ENCODE measurements at places on chromosomes 3 and 15.
A peak's percentile ranks its signal among the peaks of the same experiment; 100 is the strongest.

GRCh38 chr15:78993931-78994530 is 49.2 kb upstream of the CTSH start:
- H3K4me1 ChIP-seq = peaks cover 5% of the 10 kb centered on the region
- no peak for DNase-seq
- H3K4me3 ChIP-seq = no peak overlapping the region
- no peaks in the 10 kb centered on the region for H3K36me3 ChIP-seq

DNA sequence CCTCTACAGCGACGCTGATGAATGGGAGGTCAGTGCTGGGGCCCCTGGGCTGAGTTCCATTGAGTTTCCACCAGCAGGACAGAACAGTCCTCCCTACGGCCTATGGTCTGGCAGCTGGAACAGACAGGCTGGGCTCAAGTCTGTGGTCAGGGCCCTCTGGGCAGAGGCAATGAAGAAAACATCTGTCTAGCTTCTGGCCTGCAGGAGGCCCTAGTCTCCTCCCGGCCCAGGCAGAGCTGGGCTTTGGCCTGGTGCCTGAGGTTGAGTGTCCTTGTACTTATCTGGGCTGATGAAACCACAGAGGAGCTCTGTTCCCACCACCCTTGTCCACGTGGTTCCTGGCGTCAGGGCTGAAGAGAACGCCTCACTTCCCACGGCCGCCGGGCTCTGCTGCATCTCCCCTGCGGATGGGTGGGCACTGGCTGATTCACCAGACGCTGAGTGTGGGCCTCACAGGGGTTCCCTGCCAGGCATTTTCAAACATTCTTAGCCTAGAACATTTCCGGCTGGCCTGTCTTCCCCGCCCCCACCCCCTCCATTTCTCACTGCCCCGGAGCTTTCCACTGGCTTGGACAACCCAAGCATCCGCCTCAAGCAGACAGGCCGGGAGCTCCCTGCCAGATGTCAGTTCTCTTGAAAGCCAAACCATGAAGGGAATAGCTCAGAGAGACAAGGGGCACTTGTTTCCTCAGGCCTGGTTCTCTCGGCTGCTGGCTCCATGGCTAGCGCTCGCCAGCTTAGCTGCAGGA is 20.3 kb downstream of the PPCDC start:
- peaks cover 8% of the 10 kb centered on the region for H3K27me3 ChIP-seq
- H3K4me1 ChIP-seq = peaks cover 8% of the 10 kb centered on the region
- H3K36me3 ChIP-seq = no peaks in the 10 kb centered on the region
- no peak for DNase-seq
- H3K27ac ChIP-seq = no peak overlapping the region
- H3K4me3 ChIP-seq = no peak overlapping the region

GRCh38 chr15:70488002-70488605 is 275.3 kb downstream of the UACA start:
- no peak overlapping the region for H3K27ac ChIP-seq
- peak; percentile 82 for DNase-seq
- no peaks in the 10 kb centered on the region for H3K36me3 ChIP-seq
- peaks cover 7% of the 10 kb centered on the region for H3K4me1 ChIP-seq
- peaks cover 8% of the 10 kb centered on the region for H3K27me3 ChIP-seq

DNA sequence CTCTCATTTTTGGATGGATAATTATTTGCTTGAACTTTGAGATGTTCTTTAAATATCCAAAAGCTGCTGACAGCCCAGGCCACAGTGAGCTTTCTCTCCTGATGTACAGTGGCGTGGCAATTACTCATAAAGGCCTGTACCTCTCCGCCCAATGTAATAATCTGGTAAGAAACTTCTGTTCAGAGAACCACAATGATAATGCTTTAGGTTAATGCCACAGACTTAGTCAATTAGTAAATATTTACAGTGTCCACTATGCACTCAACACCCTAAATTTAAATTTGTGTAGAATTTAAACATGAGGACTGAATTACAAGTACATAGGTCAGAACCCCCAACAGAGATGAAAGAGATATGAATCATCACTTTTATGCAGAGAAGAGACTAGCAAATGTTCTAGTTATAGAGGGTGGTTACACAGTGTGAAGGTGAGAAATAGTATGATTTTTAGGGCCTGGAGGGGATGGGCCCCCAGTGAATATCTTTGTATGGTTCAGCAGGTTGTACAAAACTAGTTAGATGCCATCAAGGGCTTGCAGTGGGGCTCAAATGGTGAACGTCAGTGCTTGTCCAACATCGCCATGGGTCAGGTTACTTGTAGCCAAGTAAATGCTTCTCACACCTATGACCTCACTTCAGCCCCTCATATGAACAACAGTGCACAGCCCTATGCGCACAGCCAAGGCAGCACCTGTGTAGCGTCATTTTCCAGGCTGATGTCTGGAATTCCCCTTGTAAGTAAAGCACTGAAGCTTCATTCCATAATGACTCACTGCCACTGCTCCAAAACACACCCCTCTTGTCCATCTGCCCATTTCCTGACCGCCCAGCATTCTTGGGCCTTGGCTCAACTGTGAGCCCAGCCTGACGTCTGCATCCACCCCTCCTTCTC is 13.3 kb downstream of the ABHD2 start:
- no peak overlapping the region for H3K27ac ChIP-seq
- DNase-seq = no peak
- peaks cover 3% of the 10 kb centered on the region for H3K4me1 ChIP-seq
- H3K36me3 ChIP-seq = peaks cover 5% of the 10 kb centered on the region
- H3K4me3 ChIP-seq = no peak overlapping the region
- H3K27me3 ChIP-seq = no peaks in the 10 kb centered on the region

- no peaks in the 10 kb centered on the region for H3K27me3 ChIP-seq
- no peak overlapping the region for H3K27ac ChIP-seq
- H3K36me3 ChIP-seq = no peaks in the 10 kb centered on the region
- H3K4me1 ChIP-seq = no peaks in the 10 kb centered on the region
Measured at GRCh38 chr15:31125061-31125460, 23.5 kb upstream of the TRPM1 start.

GRCh38 chr15:76198456-76199105 is 112.7 kb downstream of the ETFA start:
- H3K4me1 ChIP-seq = peaks cover 14% of the 10 kb centered on the region
- peak overlapping the region; percentile 33 for H3K27ac ChIP-seq
- H3K27me3 ChIP-seq = peaks cover 8% of the 10 kb centered on the region
- H3K4me3 ChIP-seq = no peak overlapping the region
- H3K36me3 ChIP-seq = no peaks in the 10 kb centered on the region
- no peak for DNase-seq

DNA sequence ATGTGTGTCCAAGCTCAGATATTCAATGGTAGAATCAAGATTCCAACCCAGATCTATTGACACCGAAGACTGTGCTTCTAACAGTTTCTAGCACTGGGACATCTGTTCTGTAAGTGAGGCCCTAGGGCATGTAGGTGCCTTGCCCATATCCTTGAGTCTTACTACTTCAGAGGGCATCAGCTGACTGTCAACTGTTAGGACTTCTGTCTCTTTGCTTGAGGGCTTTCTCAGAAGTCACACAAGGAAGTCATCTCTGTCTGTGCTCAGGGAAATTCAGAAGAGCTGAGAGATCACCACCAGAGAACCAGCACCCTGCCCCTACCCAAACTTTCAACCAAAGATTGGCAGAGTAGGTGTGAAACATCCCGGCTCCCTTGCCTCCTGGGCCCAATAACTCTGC is 403.6 kb upstream of the PROK2 start:
- H3K4me3 ChIP-seq = no peak overlapping the region
- DNase-seq = no peak
- peaks cover 17% of the 10 kb centered on the region for H3K4me1 ChIP-seq
- no peak overlapping the region for H3K27ac ChIP-seq
- H3K27me3 ChIP-seq = peaks cover 6% of the 10 kb centered on the region

- H3K27ac ChIP-seq = peak within 1 kb of the TSS; percentile 99
- peaks cover 31% of the 10 kb centered on the region for H3K27me3 ChIP-seq
- DNase-seq = peak; percentile 50
- peak within 1 kb of the TSS; percentile 75 for H3K4me3 ChIP-seq
- no peaks in the 10 kb centered on the region for H3K36me3 ChIP-seq
Measured at GRCh38 chr3:48563382-48563918, at the start of gene UCN2. TSS of gene UCN2 (minus strand) at chr3:48563781. CDS start at chr3:48563124, 657 bp downstream.

- peak overlapping the region; percentile 96 for H3K27ac ChIP-seq
- peaks cover 54% of the 10 kb centered on the region for H3K4me1 ChIP-seq
- H3K36me3 ChIP-seq = peaks cover 5% of the 10 kb centered on the region
Measured at GRCh38 chr3:143332026-143332425, 212.5 kb downstream of the CHST2 start.

DNA sequence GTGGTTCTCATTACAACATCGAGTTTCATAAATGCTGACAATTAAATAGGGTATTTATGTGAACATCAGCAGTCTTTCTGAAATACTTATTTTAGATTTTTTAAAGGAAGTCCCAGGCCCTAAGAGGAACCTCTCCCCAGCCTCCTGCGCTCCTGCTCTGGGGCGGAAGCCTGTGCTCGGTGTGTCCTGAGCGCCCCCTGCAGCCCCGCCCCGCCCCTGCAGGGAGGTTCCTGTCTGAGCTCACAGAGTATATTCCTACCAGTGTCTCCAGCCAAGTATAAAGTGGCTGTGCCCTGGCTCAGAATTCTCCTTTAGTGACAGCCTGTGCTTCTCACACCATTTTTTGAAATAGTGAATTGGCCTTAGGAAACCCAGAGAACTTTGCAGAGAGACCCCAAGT is 567.9 kb downstream of the GOLGA6L6 start:
- no peaks in the 10 kb centered on the region for H3K4me1 ChIP-seq
- no peak for DNase-seq
- H3K36me3 ChIP-seq = no peaks in the 10 kb centered on the region
- no peak overlapping the region for H3K4me3 ChIP-seq
- no peak overlapping the region for H3K27ac ChIP-seq

- no peaks in the 10 kb centered on the region for H3K27me3 ChIP-seq
- DNase-seq = no peak
- no peak overlapping the region for H3K4me3 ChIP-seq
- peaks cover 14% of the 10 kb centered on the region for H3K4me1 ChIP-seq
- H3K27ac ChIP-seq = no peak overlapping the region
- H3K36me3 ChIP-seq = no peaks in the 10 kb centered on the region
Measured at GRCh38 chr3:155391551-155391958, 98.1 kb upstream of the STRIT1 start.

DNA sequence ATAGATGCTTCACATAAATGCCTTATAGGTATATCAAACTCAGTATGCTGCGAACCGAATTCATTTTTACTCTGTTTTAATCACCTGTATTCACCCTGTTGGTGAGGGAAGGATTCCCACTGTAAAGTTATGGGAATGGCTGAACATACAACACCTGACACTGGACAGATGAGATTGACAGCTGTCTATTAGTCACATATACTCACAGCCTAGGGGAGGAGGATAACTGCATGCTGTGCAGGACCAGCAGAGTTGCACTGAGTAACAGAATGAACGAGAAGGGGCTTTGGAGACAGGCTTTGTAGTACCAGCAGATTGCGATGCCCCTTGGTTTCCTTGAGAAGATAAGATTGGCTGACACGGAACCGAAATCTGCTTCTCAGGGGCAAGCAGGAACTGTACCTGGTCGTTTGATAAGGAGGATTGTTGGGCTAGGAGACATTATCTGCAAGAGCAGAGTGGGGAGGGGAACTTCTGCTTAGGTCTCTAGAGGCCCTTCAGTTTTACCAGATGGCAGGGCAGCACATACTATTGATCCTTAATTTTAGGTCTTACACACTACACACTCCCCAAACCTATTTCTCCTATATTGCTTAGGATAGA is 43.5 kb upstream of the SLC22A13 start:
- peaks cover 4% of the 10 kb centered on the region for H3K27me3 ChIP-seq
- peaks cover 16% of the 10 kb centered on the region for H3K4me1 ChIP-seq
- no peak for DNase-seq

- peak; percentile 43 for DNase-seq
- peaks cover 33% of the 10 kb centered on the region for H3K4me1 ChIP-seq
- no peak overlapping the region for H3K27ac ChIP-seq
- peak overlapping the region; percentile 72 for H3K4me3 ChIP-seq
- H3K36me3 ChIP-seq = no peaks in the 10 kb centered on the region
- peaks cover 51% of the 10 kb centered on the region for H3K27me3 ChIP-seq
Measured at GRCh38 chr3:62370112-62370857, 3.1 kb downstream of the FEZF2 start.

DNA sequence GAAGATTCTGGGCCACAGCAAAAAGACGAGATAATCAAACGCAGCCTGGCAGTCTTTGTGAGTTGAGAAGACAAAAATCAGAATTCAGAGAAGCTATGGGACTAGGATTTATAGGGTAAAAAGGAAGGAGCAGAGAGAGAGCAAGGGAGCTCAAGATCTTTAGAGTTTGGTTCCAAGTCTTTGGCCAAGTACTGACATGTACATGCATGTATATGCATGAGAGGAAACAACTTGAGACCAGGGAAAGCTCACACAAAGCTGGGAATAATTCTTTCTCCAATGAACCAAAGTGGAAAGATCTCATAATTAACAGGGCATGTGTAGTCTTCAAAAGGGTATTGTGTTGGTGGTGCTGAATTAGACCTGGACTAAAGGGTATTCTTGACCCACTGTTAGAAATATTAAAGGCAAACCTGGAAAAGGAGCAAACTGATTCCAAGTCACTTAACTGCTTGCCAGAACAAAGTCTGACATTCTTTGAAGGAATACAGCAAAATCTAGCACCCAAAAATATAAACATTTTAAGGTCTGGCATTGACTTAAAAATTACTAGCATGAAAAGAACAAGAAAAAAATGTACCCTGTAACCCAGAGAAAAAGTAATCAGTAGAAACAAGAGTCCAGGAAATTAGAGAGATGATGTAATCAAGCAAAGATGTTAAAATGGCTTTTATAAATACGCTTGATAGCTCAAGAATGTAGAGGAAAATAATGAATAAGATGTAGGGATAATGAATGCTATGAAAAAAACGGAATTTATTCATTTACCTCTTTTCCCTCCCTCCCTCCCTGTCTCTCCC is 226.0 kb upstream of the CGNL1 start:
- no peak overlapping the region for H3K4me3 ChIP-seq
- H3K36me3 ChIP-seq = no peaks in the 10 kb centered on the region
- DNase-seq = no peak
- no peak overlapping the region for H3K27ac ChIP-seq
- H3K27me3 ChIP-seq = peaks cover 3% of the 10 kb centered on the region
- H3K4me1 ChIP-seq = peaks cover 15% of the 10 kb centered on the region

- H3K4me1 ChIP-seq = peaks cover 34% of the 10 kb centered on the region
- peak overlapping the region; percentile 71 for H3K27ac ChIP-seq
- peaks cover 14% of the 10 kb centered on the region for H3K36me3 ChIP-seq
- peaks cover 2% of the 10 kb centered on the region for H3K27me3 ChIP-seq
- H3K4me3 ChIP-seq = no peak overlapping the region
Measured at GRCh38 chr15:39051626-39052322, 487.2 kb upstream of the RASGRP1 start.

DNA sequence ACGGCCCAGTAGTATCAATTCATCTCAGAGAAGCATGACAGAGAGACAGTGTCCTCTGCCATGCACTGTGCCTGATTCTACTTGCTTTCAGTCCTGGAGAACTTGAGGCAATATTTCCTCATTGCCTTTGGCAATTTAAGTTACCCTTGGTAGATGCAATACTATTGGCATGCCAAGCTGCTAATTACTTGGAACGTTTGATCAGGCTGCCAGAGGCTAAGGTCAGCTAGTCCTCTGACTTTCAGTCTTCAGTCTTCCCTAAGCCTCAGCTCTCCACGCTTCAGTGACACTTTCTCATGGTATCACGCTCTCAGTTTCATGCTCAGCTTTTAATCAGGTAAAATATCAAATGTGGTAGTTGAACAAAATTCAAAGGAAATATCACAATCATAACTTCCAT is 13.1 kb upstream of the OSBPL11 start:
- H3K27me3 ChIP-seq = no peaks in the 10 kb centered on the region
- peaks cover 4% of the 10 kb centered on the region for H3K4me1 ChIP-seq
- no peak overlapping the region for H3K4me3 ChIP-seq
- H3K36me3 ChIP-seq = no peaks in the 10 kb centered on the region
- DNase-seq = no peak
